Suppressor macrophage (primary cell): ENCODE measurements at places on chromosomes 13 and 19.

GRCh38 chr13:80430561-80430960 is 89.6 kb upstream of the SPRY2 start:
- DNase-seq = no peak

DNA sequence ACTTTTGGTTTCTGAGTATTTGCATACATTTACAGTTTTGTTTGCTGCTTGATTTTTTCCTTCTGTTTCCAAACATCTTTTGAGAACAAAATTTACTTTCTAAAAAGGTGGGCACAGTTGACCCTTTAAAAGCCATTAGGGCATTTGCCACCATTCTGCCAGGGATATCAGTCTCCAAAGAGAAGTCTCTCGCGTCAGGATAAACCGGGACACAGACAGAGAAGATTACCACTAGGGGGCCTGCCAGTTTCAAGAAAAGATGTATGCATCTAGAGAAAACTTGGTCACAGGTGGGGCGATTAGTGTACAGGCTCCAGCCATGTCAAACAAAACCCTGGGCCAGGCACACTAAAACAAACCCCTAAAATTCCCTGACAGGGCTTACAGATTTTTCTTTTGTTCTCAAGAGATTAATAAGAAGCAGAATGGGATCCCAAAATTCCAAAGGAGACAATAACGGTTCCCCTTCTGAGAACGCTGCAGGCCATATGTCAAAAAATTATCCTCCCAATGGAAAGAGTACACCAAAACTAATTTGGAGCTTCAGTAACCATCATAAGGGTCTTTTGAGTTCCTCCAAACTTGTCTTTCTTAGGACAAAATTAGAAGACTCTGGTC is 10.7 kb upstream of the PABPC3 start:
- DNase-seq = peak; percentile 32

- no peak for DNase-seq
Observed at GRCh38 chr13:105805892-105806627, 729.4 kb downstream of the EFNB2 start.

GRCh38 chr19:8194528-8195267 is 14.5 kb upstream of the CERS4 start:
- peak; percentile 67 for DNase-seq

DNA sequence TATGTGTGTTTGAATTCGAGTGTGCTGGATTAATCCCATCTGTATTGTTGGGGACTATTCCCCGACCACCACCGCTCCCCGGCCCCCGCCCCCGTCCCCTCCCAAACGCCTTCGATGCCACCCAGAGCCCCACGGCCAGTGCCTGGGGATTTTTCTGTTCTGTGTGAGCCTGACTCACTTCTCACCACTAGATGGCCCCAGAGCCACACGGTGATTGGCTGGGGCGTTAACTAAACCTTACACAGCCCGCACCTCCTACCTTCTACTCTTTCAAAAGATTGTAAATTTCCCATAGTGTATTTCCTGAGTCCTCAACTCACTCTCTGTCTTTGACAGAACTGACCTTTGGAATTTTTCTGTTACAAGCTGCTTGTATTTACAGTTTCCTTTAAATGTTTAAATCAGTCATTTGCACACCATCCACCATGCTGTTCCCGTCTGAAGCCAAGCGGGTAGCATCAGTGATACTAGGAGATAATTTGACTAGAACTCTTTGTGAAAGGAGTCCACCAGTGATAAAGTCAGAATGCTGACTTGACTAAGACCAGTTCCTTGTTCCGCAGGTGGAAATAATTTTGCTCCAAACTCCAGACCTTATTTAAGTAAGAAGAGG is 61.4 kb downstream of the RFX2 start:
- DNase-seq = peak; percentile 90
